ACHN (cell line): ENCODE measurements at places on chromosomes 5 and 9.

- no peak for DNase-seq
Observed at GRCh38 chr5:152501294-152501693, 96.2 kb upstream of the NMUR2 start.

DNA sequence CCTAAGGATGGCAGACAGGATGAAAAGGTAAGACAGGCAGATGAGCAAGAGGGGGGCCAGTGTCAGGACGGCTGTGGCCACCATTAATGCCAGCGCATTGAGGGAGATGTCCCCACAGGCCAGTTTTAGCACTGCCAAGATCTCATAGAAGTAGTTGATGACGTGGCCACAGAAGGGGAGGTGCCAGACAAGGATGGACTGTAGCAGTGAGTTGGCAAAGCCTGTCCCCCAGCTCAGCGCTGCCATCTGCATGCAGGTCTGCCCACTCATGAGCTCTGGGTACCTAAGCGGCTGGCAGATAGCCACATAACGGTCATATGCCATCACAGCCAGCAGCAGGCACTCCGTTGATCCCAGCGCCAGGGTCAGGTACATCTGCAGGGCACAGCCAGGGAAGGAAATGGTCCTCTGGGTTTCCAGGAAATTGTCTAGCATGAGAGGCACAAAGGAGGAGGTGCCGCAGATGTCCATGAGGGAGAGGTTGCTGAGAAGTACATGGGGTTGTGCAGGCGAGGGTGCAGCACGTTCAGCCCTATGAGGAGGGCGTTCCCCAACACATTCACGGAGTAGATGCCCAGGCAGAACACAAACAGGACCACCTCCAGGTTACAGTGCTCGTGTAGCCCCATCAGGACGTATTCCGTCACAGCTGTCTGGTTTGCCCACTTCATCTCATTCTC lies 10.8 kb downstream of the OR13J1 start:
- DNase-seq = peak; percentile 4

GRCh38 chr5:10671041-10672008 lies 89.7 kb downstream of the DAP start:
- DNase-seq = no peak

- peak; percentile 54 for DNase-seq
Observed at GRCh38 chr9:134055981-134056461, 11.8 kb downstream of the BRD3 start.

DNA sequence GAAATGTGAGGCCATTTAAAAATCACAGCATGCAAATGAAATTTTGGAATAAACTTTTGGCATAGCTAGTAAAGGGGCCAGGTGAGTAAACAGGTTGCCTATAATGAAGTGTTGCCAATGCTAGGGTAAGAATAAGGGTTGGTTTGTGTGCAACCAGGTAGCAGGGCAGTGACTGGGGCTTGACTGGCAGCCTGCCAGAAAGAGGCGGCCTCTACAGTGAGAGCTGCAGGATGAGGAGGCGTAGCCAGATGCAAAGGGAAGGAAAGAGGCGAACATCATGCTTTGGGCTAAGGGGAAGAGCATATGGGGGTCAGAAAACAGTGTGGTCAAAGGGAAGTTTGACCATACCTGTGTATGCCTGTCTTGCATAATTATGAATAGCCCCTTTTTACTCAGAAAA lies 70.6 kb downstream of the MAST4 start:
- DNase-seq = no peak

DNA sequence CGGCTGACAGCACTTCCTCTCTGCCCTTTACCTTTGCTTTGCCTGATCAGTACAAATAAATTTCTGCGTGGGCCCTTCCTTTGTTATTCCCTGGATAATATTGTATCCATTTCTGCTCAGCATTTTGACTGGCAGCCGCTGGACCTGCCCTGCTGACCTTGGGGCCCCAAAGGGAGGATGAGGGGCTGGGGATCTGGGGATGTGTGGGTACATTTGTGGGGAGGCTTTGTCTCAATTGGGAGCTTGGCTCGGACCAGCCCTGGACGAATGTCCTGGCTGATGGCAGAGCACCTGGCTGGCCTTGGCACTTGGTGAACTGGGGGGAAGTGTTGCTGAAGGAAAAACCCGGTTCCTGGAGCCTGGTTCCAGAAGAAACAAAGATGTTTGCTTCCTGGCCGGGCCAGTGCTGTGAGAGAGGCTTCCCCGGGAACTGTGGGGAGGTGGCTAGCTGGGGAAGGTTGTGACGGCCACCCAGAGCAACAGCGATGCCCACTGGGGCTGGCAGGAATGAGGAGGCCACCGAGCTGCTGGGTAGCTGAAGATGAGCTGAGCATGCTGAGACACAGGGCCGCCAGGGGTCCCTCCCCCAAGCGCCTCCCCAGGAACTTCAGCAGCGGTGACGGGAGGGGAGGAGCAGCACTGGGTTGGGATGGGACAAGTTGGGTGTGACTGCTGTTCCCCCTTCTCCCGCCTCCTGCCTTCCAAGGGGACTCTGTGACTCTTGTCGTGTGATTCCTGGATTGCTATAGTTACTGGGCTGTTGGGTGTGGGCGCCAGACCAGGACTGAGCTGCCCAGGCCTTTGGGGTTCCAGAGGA lies 8.4 kb downstream of the LMX1B start:
- no peak for DNase-seq

DNA sequence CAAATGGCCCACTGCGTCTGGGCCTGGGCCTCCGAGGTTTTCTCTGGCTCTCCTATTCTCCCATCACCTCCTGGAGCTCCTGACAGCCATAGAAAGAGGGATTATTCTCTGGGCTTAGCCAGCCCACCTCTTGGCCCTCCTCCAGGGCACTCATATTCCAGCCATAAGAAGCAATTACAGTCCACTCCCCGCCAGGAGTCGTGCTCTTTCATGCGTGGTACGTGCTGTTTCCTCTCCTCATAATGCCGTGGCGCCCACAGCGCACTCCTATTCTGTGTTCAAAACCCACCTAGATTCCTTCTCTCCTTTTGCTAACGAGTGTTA lies 240.8 kb upstream of the ZNF462 start:
- DNase-seq = no peak

DNA sequence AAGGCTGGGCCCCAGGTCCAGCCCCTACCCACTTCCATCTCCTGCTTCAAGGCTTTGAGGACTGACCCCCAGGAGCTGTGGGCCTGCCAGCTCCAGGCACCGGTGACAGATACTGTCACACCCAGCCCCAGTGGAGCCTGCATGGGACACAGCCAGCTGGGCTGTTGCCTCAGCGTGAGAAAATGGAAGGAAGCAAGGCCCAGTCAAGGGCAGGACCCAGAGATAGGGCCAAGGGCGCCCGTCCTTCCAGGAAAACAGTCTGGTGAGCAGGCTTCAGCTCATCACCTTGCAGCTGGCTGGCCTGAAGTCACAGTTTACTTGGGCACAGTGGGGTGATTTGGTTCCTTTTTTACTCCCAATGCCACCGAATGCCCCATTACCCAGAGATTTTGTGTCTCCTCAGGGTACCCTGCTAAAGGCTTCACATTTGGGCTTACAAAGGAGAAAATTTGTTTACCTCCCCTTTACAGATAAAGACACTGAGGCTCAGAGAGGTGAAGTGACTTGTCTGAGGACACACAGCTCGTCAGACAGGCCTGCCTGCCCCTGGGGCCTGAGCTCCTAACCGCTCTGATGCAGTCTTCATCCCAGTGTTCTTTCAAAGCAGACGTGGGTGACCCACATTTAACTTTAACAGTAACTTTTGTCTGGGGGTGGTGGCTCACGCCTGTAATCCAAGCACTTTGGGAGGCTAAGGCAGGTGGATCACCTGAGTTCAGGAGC lies 21.5 kb upstream of the WDR38 start:
- DNase-seq = no peak

- peak; percentile 46 for DNase-seq
Observed at GRCh38 chr5:149448831-149449714, 70.0 kb upstream of the IL17B start.

DNA sequence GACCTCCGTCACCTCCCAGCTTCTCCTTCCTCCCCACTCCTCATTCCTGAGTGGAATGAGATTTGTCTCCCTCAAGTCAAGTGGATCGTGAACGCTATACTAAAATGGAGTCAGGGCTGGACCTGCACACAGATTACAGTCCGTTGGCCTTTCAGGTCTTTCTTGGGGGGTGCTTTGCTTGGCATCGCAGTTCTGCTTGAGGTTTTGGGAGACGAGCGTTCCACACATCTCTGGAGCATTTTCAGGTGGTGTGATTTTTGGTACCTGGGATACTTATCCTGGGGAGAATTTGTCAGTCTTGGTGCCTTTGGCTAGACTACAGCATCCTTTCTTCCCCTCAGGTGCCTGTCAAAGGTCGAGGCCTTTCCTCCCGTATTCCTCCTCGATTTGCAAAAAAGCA lies 23.8 kb upstream of the POMT1 start:
- DNase-seq = no peak

- DNase-seq = no peak
Observed at GRCh38 chr9:70478963-70479641, 64.6 kb upstream of the KLF9 start.

DNA sequence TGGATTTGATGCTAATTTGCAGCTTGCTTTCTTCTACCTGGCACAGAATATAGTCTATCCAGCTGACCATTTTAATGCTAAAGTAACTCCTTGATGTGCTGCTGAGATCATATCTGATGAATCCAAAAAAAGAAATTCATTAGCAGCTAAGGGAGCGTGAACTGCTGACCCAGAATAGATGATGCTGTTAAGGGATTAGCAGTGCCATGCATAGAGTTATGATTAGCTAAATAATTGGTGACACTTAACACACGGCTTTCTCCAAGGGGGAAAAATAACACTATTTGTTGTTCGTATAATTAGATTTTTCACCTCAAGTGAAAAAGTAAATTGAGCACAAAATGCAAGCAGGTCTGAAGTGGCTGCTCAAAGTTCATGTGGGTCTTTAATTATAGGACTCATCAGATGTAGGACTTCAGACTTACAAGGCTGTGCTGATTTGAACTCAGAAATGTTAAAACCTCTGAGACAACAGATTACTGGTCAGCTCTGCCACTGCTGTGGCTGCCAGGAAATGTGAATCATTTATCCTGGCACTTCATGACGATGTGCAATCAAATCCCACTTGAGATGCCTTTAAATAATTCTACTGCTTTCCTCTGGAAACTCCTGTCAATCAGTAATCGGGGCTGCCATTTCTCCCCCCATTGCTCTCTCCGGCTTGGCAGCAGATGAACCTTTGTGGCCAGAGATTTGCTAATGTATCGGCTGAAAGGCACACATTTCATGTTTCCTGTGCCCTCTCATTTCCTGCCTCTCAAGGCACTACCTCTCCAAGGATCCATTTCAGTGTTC lies 291.6 kb upstream of the C9orf72 start:
- peak; percentile 94 for DNase-seq

- DNase-seq = no peak
Observed at GRCh38 chr5:143113461-143113860, 290.0 kb downstream of the NR3C1 start.

- no peak for DNase-seq
Observed at GRCh38 chr9:104555521-104555920, 13.4 kb upstream of the OR13C8 start.

- DNase-seq = no peak
Observed at GRCh38 chr5:139926797-139927503, 116.1 kb downstream of the NRG2 start.

DNA sequence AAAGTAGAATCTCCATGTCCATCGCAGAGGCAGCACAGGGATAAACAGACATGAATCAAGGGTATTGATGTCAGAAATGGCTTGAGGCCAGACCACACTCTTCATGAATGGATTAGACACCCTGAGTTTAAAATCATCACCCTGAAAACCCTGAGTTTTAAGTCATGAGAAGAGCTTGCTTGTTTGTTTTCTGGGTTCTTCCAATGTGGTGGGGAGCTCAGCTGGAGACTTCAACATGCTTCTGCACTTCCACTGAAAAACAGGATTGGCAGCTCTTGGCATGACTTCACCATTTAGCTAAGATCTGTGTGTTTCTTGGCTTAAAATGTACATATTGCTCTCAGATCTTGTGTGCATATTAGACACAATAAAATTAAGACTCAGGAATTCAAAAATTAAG lies 9.8 kb downstream of the GCNT4 start:
- no peak for DNase-seq

DNA sequence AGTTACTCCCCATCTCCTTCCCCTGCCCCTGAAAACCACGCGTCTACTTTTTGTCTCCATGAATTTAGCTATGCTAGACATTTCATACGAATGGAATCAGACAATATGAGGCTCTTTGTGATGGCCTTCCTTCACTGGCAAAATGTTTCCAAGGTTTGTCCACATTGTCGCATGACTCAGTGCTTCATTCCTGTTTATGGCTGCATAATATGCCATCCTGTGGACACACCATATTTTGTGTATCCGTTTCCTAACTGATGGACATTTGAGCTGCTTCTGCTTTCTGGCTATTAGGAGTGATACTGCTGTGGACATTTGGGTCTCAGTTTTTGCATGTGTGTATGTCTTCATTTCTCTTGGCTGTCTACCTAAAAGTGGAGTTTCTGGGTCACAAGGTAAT lies 14.5 kb downstream of the NTNG2 start:
- DNase-seq = no peak

DNA sequence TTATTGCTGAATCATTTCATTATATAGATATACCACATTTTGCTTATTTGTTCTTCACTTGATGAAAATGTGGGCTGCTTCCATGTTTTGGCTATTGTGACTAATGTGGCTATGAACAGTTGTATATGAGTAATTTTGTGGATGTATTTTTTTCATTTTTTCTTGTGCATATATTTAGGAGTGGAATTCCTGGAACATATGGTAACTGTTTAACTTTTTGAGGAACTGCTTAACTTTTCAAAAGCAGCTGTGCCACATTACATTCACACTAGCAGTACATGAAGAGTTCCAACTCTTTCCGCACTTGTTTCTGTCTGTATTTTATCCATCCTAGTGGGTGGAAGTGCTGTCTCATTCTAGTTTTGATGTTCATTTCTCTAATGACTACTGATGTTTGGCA lies 67.8 kb downstream of the JAK2 start:
- DNase-seq = no peak

GRCh38 chr9:14573319-14573718 lies 119.9 kb downstream of the ZDHHC21 start:
- no peak for DNase-seq

DNA sequence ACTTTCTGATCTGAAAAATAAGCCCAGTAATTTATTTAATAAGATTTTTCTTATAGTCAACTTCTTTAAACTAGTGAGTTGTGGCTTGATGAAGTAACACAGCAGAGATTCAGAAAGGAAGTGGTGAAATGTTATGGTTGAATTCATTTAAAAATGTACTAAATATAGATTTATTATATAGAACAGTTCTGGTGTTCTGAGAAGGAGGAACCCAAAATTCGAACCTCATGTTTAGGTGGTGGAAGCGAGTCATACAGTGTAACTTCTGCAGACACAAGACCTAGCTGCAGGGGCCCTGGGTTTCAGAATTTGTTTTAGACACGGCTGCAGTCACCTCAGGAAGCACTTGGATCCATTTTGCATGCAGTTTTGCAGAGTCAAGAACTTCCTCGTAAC lies 188.2 kb downstream of the TRIO start:
- DNase-seq = no peak
